IPS-NIHi11 (cell line): ENCODE measurements at places on chromosomes 1 and 21.

- DNase-seq: peak; percentile 70
Observed at GRCh38 chr1:211258310-211258755, 833 bp upstream of the RCOR3 start.

- DNase-seq: peak; percentile 93
Observed at GRCh38 chr1:30816211-30817076, 58.9 kb upstream of the LAPTM5 start.

DNA sequence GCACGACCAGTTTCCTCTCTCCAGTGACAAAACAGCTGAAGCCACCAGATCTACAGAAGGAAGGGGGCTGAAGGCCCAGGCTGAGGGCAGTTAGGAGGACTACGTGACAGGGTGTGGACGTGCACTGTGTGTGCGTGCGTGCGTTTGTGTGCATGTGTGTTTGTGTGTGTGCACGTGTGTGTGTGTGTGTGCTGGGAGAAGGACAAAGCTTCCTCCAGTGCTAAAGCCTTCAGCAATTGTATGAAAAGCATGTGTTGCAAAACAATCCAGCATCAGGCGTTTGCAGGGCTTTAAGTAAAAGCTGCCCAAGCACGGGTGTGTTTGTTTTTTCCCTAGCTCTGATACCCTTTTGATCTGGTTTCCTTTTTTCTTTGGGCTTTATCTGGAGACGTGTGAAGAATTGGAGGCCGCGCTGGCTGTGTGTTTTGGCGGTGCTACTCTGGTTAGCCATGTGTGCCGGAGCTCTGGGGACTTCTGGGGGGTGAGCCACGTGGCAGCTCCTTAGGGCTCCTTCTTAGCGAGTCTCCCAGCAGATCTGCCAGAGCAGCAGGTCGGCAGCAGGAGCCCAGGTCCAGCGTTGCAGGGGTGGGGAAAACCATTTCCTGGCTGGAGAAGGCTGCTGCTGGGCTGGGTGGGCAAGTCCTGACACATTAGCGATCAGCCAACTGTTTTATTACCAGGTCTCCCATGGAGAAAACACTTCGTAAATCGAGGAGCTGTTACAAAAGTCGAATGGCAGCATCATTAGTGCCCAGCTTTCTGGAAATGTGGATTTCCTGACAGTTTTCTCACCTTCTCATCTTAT, 73.4 kb downstream of the UCK2 start:
- DNase-seq: no peak

GRCh38 chr1:167344112-167344511, 123.4 kb downstream of the POU2F1 start:
- DNase-seq: no peak

- DNase-seq: no peak
Observed at GRCh38 chr1:174872615-174873058, 127.1 kb upstream of the CACYBP start.

DNA sequence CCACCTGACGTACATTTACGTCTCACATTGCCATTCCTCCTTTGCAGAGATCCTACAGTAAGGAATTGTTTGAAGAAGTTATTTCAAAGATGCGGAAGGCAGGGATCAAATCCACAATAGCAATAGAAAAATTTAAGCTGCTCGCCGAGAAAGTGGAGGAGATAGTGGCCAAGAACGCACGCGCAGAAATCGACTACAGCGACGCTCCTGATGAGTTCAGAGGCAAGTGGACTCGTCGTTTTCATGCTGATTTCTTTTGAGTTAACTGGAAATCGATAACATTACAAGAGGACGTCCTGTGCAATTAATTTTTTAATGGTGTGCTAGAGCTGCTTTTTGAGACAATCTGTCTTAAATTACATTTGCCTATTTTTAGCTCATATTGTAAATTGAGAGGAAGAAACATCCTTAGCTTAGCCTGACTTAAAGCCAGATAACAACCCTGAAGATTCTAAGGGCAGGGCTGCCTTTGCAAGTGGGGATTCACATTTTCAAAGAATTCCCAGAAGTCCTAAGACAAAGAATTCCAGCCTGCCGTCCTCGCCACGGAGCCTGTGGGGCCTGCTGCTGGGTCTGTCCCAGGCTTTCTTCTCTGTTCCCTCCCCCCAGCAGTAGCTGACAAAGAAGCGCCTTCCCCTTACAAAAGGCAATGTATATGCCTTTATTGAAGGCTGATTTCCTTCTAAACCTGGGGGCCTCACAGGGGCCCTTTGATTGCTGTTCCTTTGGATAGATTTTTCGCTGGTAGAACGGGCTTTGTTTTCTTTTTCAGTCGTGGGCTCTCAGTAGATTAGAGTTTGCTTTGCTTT, 31.6 kb upstream of the KIF1B start:
- peak; percentile 52 for DNase-seq

DNA sequence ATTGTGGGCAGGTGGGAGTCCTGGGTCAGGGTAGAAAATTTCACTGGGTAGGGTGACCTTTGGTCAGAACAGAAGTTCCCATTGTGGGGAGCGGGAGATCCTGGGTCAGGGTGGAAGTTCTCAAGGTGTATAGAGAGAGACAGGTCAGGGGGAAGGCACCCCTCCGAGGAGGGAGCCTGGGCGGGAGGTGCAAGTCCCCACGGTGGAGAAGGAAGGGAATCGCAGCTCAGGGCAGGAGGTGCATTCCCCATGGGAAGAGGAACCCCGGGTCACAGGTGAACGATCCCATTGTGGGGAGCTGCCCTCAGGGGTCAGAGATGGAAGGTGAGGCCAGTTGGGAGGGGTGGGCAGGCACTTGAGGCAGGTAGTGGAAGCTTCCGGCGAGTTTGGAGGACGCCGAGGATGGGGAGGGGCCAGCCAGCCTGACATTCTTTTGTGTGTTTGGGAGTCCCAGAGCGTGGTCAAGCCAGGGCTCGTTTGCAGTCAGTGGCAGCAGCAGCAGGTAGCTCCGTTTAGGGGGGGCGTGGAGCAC, 637 bp downstream of the LYPLA2 start:
- DNase-seq: peak; percentile 81

- DNase-seq: no peak
Observed at GRCh38 chr1:222588135-222588534, 1.6 kb downstream of the TAF1A start.

DNA sequence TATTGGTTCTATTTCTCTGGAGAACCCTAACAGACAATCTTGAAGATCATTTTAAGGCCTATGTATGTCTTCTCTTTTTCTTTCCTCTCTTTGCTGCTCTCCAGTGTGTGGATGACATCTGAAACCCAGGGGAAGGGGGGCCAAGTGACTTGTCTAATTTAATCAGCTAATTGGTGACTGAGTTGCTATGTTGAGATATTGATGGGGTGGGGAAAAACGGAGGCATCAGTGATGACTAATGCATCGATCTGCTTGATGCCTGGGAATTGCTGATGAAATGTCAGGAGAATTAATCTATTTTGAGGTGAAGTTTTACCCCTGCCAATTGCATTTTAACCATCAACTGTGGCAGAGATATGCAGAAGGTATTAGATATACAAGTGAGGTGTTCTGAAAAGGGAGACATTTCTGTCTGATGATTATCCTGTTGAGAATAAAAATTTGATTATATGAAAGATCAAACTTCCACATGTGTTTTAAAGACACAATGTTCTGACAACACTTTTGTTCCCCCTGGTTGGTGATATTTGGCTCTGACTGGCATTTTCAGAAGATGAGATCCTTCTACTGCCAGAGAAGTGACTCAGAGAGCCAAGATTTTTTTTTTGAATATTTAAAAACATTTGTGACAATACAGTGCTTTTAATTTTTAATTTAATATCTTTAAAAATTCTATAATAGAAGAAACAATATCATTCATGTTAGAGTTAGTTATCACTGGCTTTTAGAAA, 18.7 kb upstream of the PTGFR start:
- no peak for DNase-seq

DNA sequence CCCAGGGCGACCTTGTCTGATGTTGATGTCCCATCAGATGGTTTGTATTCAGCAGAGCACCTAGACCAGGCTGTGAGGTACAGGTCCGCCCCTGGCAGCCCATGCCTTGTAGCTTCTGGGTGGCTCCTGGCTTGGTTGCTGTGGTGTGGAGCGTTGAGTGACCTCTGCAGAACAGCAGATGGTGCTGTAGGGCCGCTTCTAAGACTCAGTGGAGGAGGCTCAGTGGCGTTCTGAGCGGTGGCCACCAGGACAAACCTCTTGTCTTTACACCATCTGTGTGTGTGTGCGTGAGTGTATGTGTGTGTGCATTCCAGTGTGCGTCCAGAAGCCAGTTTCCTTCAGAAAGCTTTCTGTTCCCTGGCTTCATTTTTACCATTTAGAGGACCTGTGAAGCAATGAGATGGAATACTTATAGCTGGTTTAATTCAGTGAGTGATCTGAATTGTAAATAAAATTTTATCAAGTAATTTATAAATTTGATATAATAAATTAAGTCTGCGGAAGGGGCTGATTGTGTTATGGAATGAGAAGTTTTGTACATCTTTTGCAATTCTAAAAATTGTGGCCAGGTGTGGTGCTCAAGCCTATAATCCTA, 66.1 kb downstream of the ADARB1 start:
- peak; percentile 85 for DNase-seq

DNA sequence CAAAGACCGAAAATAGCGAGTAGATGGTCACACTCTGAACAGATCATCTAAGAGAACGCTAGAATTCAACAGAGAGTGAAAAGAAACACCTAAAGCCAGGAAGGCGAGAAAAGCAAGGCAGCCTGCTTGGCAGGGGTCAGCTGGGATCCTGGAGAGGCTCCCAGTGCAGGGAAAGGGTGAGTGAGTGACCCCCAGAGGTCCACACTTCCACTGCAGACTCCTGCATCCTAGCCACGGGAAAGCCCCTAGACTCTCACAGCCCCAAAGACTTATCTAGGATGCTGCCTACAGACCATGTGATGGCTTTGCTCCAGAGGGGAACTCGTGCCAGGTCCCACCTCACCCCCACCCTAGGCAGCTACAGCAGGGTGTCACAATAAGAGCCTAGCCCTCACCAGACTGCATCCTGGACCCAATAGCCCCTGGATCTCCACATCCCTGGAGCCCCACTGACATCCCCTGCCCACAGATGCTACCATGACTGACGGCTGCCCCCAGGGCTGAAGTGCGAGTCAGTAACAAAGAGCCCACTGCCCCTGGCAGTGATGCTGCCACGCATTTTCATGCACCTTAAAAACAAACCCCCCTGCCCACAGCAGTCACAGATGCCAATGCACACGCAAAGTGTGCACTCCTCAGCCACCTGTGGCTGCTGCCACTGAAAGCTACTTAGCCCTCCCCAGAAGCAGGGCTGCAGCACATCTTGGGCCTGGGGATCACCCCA, 62.2 kb downstream of the PSMG1 start:
- DNase-seq: peak; percentile 35

DNA sequence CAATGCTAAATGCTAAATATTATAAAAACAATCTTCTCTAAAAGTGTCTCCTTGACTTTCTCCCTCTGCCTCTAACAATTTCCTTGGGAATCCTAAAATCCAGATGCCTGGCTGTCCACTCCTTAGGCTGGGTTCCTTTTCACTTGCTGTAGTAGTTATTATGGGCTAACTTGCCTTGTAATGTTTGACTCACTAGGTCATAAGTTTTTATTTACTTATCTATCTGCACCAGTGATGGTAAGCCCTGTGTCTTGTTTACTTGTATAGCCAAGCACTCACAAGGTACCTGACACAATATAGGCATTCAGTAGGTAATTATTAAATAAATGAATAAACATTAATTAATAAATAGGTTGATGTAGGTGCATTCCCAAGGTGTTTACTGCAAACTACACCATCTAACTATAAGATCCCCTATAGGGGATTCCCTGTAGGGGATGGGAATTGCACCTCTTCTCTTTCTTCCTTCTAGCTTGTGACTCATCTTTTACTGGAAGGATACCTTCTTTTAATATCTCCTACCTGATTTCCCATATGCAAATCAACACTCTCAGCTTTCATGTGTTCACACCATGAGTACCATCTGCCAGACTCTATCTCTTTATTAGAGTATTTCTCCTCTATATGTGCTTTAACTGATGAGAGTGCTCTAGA, 14.7 kb upstream of the CHIA start:
- DNase-seq: no peak

GRCh38 chr1:20873311-20873710, 86.2 kb upstream of the HP1BP3 start:
- no peak for DNase-seq

GRCh38 chr1:175749075-175749474, 5.7 kb upstream of the TNR start:
- DNase-seq: no peak

GRCh38 chr1:155951753-155952504, 10.5 kb downstream of the RXFP4 start:
- no peak for DNase-seq

DNA sequence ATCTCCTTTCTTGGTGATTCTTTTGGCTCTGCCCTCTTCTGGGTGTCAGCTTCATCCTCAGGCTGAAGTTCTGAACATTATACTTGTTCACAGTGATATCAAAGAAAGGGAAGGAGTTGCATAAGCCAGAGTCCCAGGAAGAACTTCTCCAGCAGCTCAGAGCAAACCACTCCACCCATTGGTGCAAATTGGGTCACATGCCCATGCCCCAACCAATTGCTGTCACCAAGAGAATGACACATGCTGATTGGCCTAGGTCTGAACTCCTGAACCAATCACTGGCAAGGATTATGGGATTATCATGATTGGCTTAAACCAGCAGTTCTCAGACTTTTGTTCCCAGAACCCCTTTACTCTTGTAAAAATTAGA, 256.5 kb upstream of the TMEM51 start:
- peak; percentile 39 for DNase-seq

DNA sequence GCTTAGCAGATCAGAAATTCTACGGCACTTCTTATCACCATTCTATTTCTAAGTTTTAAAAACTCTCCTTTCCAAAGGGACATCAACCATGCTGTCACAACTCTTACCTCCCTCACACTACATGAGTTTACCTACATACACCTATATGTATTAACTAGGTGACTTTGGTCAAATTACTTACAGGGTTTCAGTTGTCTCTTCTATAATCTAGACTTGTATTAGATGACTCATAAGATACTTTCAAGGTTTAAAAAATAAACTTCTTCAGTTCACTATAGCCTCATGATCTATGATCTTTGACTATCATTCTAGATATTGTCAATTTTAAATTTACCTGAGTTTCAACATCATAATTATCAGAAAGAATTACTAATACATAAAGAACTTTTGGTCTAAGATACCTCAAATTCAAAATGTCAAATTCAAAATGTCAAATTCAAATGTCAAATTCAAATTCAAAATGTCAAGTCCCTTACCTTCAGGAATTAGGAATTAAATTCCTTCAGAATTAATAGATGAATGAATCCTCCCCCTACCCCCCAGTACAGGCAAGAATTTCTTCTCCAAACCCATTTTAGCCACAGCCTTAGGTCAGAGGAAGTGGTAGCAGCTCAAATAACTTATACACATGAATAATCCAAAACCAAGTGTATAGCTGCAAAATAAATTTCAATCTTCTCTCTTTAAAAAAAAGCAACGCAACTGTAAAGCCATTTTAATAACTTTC, 31.1 kb downstream of the OTUD7B start:
- DNase-seq: no peak

GRCh38 chr1:112058815-112059450, 69.5 kb upstream of the KCND3 start:
- DNase-seq: peak; percentile 53
